Activated CD4-positive, alpha-beta T cell treated with anti-CD3 and anti-CD28 coated beads for 36 hours (primary cell): ENCODE measurements at places on chromosomes 12 and 14. TPM values are rescaled to one million over a fixed set of nuclear protein-coding genes. Genes with fewer than 3 reads are reported as not detected.

Gene TMEM132C
- total RNA-seq = not detected

DNA sequence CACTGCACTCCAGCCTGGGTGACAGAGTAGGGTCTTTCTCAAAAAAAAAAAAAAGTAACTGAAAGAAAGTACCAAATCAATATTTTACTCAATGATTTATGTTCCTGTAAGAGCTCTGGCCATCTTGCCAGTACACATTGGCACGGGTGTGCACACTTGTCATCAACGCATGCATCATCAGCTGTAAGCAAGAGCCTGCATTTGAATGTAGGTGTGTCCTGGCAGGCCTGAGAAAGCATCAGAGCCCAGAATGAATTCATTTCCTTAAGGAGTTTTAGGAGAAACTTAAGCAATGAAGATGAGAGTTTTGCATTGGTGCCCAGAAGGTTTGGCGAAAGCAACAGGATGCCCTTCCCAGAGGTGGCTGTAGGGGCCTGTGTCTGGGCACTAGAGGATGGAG, 88.5 kb upstream of the FZD10 start:
- no peak for DNase-seq

DNA sequence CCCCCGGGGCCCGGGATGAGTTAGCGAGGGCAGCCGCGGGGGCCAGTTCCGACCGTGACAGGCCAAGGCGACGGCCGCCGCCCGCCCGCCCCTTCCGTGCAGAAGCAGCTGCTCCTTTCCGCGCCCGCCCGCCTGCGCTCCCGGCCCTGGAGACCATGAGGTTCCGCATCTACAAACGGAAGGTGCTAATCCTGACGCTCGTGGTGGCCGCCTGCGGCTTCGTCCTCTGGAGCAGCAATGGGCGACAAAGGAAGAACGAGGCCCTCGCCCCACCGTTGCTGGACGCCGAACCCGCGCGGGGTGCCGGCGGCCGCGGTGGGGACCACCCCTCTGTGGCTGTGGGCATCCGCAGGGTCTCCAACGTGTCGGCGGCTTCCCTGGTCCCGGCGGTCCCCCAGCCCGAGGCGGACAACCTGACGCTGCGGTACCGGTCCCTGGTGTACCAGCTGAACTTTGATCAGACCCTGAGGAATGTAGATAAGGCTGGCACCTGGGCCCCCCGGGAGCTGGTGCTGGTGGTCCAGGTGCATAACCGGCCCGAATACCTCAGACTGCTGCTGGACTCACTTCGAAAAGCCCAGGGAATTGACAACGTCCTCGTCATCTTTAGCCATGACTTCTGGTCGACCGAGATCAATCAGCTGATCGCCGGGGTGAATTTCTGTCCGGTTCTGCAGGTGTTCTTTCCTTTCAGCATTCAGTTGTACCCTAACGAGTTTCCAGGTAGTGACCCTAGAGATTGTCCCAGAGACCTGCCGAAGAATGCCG, 699 bp downstream of the MGAT2 start:
- DNase-seq = peak; percentile 81

Gene OLR1
- not detected for total RNA-seq

Gene ASIC1
- total RNA-seq = 7.3 TPM

- DNase-seq = peak; percentile 90
Measured at GRCh38 chr14:90820958-90821357, 4.7 kb upstream of the TTC7B start.

DNA sequence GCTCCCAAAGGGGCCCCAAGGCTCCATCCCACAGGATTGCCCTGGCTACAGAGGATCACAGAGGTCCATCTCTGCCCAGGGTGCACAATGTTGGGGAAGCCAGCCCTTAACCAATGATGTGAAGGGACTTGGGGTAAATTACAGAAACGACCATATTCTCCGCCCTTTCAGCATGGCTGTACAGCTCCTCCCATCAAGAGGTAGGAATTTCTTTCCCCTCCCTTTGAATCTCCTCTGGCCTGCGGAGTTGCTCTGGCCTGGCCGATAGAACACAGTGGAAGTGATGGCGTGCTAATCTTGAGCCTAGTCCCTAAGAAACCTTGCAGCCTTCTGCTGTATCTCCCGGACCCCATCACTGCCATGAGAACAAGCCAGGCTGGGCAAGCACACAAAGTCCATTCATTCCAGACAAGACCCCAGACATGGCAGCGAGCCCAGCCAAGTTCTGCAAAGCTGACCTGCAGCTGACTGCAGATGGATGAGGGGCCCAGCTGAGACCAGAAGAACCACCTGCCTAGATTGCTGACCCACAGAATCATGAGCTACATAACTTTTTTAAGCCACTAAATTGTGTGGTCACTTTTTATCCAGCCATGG, 6.9 kb upstream of the IFI27 start:
- DNase-seq = no peak
